SK-MEL-5 (cell line): ENCODE measurements at places on chromosomes 5 and 9.

DNA sequence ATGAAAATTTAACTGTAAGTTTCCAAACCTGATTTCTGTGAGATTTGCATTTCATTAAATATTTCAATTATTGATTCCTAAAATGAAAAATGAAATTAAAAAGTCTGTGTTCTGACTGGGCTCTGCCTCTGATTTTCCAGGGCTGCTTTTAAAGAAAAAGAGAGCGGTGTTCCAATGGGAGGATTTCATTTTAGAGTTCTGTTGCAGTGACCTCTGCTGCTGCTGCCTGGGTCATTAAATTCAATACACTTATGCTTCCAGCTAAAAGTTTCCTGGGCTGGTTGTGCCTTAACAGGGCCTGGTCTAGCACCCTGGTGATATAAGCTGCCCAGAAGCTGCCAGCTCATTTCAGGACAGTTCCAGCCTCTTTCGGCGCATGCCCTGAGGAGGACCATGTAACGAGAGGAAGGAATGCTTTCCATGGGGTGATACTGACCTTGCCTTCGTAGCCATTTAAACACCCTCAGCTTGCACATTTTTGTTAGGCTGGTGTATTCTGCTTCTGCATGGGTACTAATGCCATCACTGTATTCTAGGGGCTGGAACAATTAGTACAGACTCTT lies 93.3 kb downstream of the TMEM174 start:
- no peak for DNase-seq

GRCh38 chr5:60870857-60871256 lies 26.8 kb upstream of the ELOVL7 start:
- no peak for DNase-seq

DNA sequence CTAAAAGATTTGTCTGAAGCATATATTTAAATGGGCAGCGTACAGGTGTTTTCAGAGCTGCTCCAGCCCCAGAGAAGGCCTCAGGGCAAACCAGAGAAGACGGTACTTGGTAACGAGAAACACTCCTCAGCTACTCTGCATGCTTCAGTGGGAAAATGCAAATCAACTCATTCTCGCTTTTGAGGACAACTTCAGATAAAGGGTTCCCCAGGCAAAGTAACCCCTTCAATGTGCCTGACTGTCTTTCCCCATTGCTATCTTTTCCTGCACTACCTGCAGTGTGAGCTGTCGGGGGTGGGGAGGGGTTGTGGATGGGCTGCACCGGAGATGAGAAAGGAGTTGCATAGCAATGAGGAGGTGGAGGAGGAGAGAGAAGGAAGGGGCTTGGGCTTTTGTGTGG lies 339.7 kb upstream of the CLINT1 start:
- no peak for DNase-seq

DNA sequence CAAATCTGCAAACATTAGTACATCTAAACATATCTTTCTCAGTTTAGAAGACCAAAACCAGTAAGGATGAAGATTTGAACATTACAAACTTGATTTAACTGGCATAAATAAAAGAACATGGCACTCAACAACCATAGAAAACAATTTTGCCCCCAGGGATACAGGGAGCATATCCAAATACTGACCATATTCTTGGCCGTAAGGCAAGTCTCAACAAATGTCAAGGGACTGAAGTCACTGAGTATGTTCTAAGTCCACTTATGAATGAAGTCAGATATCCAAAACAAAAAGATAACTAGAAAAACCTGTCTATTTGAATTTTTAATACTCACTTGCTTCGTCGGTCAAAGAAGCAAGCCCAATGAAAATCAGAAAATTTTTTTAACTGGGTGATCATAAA lies 14.1 kb downstream of the FEM1C start:
- no peak for DNase-seq

DNA sequence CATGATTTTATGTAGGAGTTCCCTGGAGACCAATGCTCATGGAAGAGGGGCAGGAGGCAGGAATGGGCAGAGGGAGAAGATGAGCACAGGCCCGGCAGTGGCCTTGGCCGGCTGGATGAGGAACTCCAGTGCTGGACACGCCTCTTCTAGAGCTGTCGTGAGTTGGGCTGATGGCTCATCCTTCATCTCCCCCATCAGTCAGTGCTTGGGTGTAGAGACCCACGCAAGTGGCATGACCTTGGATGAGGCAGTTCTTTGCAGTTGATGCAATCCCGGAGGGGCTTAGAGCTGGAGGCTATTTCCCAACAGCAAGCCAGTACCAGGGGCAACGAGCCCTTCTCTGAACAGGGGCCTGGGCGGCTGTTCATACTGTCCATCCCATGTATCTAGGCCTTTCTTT lies 25.5 kb upstream of the ARAP3 start:
- DNase-seq = no peak

- no peak for DNase-seq
These were observed 275.9 kb downstream of the DMRTA1 start for GRCh38 chr9:22722492-22722891.

GRCh38 chr5:38541174-38541725 lies 15.2 kb downstream of the LIFR start:
- no peak for DNase-seq

DNA sequence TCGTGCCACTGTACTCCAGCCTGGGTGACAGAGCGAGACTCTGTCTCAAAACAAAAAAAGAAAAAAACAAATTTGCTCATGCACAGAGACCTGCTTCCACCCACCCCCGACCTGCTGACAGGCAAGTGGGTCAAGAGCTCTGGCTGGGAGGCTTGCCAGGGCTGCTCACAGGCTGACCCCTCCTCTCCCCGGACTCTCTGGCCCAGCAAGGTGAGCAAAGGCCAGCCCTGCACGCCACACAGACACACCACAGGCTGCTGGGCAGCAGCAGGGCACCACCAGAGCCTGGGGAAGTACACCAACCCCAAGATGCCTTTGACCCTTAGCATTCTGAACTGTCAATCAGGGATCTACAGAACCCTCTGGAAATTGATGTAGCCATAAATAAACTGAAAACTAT lies 29.2 kb downstream of the NSUN2 start:
- DNase-seq = no peak

- no peak for DNase-seq
These were observed 20.0 kb upstream of the SHISAL2B start for GRCh38 chr5:64670277-64670676.

GRCh38 chr5:106661866-106662265 lies 1008.9 kb downstream of the EFNA5 start:
- DNase-seq = no peak

DNA sequence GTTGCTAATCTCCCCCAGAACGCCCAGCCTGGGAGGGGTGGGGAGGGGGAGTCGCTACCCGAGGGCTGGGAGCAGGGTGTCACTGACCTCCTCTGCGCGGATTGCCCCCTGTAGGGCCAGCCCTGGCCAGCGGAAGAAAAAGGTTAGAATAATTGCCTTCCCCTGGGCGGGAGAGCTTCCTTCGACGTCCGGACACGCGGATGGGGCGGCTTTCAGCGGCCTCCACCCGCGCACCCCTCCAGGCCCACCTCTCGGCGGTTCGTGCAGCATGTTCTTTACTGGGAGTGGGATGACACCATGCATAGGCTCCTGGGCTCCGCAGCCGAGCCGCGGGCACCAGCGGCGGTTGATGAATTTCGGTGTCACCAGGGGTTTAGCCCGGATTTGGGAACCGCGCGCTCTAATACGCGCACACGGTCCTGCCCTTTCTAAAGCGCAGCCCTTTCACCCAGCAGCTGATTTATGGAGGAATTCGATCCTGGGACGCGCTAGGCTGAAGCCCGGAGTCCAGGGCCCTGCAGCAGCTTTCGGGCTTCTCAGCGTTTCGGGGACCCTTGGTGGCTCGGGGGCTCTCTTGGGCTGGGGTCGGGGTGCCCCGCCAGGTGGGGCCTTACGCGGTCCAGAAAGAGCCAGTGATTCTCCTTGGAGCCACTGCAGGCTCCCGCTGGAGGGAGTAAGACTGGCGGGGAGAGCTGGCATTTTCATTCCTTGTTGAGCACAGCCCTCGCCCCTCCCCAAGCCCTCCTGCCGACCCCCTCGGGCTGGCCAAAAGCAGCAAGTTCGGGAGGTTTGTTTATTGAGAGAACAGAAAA lies 10.1 kb downstream of the LMX1B start:
- DNase-seq = no peak

GRCh38 chr9:15138357-15138686 lies 168.7 kb downstream of the TTC39B start:
- DNase-seq = no peak

GRCh38 chr5:132283423-132284043 lies 10.7 kb upstream of the SLC22A4 start:
- peak; percentile 70 for DNase-seq

DNA sequence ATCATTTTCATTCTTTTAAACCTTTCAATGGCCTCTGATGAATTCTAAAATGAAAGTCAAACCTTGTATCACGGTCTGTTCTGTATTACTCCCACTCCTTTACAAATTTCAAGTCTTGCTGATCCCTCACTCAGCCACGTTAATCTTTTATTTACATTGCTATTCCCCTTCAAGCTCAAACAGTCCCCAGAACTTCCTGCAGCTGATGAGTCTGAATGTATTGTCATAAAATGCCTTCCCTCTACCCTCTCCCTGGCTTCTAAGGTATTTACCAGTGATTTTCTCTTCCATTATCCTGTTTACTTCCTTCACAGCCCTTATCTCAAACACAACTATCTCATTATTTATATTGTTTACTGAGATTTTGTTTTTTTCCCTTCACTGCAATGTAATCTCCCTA lies 562.3 kb upstream of the C9orf72 start:
- DNase-seq = no peak

- no peak for DNase-seq
These were observed 5.5 kb downstream of the PDCL start for GRCh38 chr9:122822938-122823337.

GRCh38 chr5:50501491-50502228 lies 60.6 kb upstream of the EMB start:
- DNase-seq = no peak

DNA sequence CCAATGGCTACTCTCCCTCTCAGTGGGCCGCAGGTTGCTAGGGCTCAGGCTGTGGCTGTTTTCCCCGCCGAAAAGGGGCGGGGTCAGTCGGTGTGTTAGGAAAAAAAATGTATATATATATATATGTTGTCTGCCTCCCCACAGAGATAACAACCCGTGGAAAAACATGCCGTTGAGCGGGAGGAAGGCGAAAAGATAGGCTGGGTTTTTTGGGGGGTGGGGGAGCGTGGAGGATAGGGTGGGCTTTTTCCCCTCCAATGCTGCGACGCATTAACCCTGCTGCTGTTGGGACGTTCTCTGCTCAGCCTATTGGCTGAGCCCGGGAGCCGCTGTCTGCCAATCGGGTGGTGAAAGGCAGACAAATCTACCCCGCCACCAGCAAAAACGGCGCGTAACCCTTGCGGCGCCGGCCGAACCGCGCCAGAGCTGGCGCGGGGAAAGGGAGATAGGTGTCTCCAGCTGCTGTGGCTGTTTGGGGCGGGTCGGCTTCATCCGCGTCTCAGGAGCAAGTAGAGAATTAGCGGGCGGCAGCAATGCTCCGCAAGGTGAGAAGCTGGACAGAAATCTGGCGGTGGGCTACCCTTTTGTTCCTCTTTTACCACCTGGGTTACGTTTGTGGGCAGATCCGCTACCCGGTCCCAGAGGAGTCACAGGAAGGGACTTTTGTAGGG lies at the start of gene PCDHGC4:
TSS of gene PCDHGC4 (plus strand) at position 390 of the 671 bp plus-strand sequence. CDS start at position 534, 144 bp downstream.
- DNase-seq = no peak

DNA sequence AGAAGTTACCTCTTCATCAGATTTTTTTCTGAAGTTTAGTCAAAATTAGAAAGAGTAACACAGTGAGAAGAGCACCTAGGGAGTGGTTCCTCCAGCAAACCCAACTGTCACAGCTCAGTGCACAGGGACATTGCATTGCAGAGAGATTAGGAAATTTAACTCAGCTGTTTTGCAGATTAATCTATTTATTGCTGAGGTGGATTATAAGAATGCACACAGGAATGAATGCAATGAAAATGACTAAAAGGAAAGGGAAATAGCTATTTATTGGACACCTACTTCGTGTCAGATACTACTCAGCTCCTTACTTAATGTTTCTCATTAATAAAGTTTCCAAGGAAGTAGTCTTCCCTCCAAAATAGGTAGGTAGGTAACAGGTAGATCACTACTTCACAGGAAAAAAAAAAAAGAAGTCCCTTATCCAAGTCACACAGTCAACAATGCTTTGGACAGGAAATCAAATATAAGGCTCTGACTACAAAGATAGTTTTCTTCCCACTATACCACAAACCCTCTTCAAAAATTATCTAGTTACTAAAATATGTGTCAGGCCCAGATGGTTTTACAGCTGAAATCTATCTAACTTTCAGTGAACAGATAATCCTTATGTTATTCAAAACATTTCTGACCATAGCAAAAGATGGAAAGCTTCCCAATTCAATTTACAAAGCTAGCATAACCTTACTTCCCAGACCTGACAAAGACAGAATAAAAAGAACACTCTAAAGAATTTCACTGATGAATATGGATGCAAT lies 442.2 kb upstream of the MPDZ start:
- no peak for DNase-seq

DNA sequence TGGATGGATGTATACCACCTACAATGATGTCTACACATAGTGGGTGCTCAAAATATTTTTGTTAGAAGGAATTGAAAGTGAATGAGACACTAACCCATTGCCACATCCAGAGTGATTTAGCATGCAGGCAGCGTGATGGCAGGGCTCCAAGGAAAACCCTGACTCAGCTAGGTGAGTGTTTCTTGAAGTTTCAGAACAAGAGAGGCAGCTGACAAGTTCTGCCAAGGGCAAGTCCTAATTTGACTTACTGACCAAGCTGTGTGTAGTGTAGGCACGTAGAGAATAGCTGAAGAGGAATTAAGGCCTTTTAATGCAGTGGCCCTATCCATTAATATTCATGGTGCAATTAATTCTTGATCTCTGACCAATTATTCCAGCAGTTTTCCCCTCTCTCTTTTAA lies 107.8 kb upstream of the ATP10B start:
- no peak for DNase-seq

- DNase-seq = no peak
These were observed 663.2 kb upstream of the RGMB start for GRCh38 chr5:98110282-98110691.

DNA sequence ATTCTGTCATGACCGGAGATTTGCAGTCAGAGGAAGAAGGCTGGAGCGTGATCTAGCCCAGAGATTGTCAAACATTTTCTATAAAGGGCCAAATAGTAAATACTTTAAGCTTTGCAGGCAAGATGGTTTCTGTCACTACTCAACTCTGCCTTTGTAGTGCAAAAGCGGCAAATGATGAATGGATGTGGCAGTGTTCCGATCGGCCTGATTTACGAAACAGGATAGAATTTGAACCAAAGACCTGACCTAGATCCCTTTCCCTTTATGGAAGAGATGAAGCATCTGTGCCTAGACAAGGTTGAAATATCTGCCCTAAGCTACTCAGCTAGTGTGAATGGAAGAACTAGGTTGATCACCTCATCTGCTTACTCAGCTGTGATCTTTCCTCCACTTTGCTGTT lies 209.5 kb downstream of the YTHDC2 start:
- DNase-seq = no peak

DNA sequence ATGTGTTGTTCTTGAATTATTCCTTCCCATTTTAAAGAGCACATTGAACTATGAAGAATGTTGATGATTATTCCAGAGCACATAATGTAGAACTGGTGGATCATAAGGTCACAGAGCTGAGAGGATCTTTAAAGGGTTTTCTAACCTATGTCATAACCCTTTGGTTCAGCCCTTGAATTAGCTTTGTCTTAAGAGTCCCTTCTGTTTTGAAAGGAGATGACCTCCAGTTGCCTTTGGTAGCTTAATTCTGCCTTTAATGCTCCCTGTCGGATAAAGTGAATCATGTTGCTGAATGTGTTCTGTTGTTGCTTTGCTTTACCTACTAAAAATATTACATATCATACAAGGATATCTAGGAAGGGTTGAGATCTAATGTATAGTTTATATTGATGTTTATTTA lies 99.1 kb upstream of the PRRC1 start:
- DNase-seq = no peak
